Dorsolateral prefrontal cortex (tissue), 122 donors: ENCODE measurements at places on chromosomes 5 and 9.

- no peak for DNase-seq
Measured at GRCh38 chr9:136771907-136772415, 7.6 kb upstream of the LCN15 start.

GRCh38 chr9:126842977-126843799, 17.3 kb upstream of the ZBTB34 start:
- peak; percentile 79 for DNase-seq

DNA sequence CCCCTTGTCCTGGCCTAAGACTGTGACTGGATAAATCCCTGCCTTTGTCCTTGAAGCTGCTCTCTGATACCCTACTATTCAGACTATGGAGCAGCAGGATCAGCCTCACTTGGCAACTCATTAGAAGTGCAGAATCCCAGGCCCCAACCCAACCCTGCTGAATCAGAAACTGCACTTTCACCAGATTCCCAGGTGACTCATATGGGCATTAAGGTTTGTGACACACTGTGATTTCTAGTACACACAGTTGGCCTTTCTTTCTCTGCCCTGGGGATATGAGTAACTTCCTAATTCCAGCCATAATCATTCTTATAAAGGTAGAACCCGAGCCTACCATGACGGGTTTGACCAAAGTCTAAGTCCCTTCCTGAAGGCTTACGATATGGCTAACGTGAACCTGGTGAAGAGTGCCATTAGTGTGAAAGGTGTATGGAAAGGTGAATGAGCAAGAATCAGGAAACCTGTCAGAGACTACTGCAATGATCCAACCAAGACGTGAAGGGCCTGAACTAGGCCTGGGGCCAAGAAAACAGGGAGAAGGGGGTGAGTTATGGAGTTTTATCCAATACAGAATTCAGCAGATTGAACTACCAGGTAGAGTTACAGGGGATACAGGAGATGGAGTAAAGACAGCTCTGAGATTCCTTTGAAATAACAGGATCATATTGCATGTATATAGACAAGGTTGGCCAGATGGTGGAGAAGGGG, 533.0 kb downstream of the BNC2 start:
- no peak for DNase-seq

- DNase-seq = no peak
Measured at GRCh38 chr5:15951550-15951949, 228.0 kb downstream of the MARCHF11 start.

GRCh38 chr9:71704796-71705195, 63.5 kb downstream of the CEMIP2 start:
- no peak for DNase-seq

- DNase-seq = no peak
Measured at GRCh38 chr9:87004016-87004415, 56.7 kb upstream of the GAS1 start.

- no peak for DNase-seq
Measured at GRCh38 chr9:8895106-8895860, 1095.7 kb upstream of the DMAC1 start.

DNA sequence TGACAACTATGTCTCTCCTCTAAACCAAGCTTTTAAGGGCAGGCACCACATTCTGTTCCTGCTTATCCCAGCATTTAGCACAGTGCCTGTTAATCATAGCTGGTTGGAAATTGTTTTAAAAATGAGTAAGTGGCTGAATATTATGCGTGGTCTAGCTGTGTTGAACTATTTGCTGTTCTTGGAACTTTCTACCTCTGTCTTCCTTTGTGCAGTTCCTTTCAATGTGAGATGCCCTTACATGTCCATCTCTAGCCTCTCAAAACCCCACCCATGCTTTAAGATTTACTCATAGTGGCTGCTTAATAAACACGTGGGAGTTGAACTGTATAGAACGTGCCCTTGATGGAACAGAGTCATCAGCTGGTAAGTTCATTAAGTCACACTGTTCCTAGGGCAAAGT, 34.5 kb downstream of the C9orf57 start:
- DNase-seq = no peak

DNA sequence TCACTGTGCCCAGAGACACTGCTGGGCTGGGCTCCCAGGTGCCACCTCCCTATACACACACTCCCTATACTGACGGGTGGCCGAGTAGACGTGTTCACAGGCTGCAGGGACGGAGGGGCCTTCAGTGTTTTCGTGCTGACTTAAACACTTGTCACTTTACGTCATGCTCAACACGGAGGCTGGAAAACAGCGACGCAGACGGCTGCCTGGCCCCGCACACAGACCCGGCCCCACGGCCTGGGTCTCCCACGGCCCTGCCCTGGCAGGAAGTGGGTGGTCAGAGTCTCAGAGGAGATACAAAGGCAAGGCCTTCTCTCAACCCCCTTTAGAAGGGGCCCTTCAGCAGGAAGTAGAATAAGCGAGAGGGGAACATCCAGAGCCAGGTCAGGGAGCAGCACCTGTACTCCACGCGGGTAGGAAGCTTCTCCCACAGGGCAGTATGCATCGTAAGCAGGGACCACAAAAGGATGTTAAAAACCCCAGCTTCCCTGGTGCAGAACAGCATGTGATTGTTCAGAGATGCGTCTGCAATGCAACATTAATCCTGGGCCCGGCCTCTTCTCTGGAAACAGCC, 11.9 kb upstream of the TBC1D9B start:
- DNase-seq = no peak

DNA sequence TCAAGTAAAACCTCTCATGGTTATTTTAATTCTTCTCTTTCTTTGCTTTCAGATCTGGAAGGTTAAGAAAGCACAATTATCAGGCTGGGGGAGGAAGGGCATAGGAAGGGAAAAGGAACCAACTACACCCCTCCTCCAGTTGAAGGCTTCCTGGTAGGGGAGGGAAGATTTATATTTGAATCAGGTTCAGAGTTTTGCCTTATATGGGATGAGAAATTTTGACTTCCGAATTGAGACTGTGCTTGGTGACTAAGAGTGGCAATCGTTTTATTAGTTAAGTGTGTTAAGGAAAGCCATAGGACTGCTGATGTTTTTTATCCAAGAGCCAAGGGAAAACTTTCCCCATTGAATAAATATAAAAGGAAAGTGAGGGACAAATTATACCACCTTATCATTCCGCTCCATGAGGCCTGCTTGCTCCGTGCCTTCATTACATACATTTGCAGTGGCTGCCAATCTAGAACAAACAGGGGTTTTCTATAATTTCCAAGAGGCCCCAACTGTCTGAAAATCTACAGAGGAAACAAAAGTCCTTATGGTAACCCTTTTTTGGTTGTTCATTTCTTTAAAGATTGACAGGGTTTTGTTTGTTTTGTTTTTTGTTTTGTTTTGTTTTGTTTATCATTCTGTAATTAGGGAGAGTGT, 115.7 kb upstream of the EPB41L4A start:
- DNase-seq = no peak

DNA sequence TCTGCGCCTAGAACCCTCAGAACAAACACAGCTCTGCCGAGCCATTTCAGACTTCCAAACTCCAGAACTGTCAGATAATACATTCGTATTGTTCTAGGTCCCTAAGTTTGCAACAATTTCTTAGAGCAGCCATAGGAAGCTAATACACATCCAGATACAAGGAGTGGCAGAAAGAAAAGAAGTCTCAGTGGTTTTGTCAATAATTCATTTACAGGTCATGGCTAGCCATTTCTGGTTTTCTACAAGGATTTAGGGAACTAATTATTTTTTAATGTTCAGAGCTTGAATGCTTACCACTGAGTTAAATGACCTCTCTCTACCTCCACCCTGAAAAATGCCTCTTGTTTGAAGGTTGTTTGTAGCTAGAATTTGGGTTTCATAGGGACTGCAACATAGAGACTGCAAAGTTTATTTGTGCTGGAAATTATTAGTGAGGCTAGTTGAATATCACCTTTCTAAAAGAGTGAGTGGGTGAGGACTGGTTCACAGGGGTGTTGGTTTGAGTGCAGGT, 15.5 kb upstream of the ERMP1 start:
- DNase-seq = no peak

DNA sequence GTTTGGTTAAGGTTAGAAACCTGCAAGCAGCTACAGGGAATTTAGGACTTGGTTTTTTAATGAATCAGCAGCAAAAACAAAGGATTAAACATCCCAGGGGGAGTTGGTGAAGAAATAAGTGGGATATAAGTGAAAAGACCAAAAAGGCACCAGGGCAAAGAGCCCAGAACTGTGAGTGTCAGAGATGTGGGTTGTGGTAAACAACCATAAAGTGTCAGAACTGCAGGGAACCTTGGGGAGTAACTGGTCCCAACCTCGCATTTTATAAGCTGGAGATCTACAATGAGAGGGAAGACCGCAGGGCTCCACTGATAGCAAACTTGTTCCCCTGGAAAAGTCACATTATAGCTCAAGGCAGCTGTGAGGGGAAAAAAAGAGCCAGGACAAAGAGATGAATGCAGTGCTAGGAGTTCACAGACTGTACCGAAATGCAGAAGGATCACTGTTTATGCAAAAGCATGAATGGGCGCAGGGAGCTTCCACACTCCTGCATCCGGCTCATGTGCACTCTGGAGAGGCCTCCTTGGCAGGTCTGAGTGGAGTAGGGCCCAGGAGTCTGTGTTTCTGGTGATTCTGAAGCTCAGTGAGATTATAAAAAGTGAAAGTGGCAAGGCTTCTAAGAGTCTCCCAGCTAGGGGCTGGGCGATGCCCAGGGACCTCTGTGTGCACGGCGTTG, 156.3 kb downstream of the GOLPH3 start:
- peak; percentile 14 for DNase-seq

DNA sequence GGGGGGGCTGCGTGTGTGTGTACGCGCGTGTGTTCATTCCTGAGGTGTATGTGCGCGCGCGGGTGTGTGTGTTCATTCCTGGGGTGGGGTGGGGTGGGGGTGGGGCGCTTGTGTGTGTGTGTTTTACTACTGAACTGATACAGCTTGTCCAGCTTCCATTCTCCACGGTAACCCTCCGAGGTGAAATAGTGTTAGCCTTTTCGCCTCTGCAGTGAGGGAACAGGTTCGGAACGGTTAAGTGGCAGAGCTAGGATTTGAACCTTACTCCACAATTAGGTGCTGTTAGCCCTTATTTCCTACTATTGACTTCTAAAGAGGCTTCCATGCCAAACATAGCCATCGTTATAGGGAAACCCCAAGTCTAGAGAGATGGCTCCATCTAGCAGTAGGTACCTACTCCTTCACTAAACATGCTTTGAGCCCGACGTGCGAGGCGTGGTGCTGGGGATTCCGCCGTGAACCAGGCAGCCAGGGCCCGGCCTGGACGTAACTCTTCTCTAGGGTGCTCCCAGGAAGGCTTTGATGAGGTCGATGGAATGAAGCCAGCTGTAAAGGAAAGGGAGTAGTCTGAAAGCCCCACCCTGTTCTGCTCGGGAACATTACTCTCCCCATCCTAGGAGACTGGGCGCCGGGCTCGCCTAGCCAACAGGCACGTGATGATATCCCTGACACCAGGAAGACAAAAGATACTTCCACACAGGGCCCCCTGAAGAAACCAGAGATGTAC, 782 bp upstream of the SKP1 start:
- DNase-seq = no peak

DNA sequence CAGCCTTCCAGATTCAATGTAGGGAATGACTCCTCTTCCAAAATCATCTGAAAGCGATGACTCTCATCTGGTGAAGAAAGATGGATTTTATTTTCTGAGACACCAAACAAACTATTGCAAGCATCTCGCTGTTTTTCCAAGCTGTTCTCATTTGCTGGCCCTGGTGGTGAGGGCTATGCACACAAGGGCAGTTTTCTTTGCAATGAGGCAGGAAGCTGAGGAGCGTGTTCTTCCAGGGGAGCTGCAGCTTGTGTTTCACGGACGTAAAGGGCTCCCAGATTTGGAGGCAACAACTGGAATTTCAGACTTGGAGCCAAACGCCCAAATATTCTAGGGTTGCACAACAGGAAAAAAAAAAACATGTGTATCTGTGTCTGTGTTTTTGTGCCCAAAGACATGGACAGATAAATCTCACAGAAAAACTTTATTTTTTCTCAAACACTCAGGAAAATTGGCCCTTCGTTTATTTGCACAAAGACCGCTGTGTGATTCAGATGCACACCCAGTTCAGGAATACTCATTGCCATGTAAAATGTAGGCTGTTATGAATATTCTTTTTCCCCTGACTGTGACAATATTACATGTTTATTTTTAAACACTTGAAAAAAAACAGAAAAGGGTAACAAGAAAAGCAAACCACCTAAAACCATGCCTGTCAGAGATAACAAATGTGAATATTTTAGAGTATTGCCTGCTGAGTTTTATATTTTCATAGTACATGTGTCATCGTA, 151.3 kb downstream of the GAS1 start:
- DNase-seq = no peak

- DNase-seq = no peak
Measured at GRCh38 chr9:109717342-109717741, 62.7 kb upstream of the PALM2AKAP2 start.

- DNase-seq = no peak
Measured at GRCh38 chr5:146722361-146722779, 156.2 kb downstream of the PPP2R2B start.

GRCh38 chr5:127112347-127112864, 39.1 kb upstream of the C5orf63 start:
- no peak for DNase-seq

DNA sequence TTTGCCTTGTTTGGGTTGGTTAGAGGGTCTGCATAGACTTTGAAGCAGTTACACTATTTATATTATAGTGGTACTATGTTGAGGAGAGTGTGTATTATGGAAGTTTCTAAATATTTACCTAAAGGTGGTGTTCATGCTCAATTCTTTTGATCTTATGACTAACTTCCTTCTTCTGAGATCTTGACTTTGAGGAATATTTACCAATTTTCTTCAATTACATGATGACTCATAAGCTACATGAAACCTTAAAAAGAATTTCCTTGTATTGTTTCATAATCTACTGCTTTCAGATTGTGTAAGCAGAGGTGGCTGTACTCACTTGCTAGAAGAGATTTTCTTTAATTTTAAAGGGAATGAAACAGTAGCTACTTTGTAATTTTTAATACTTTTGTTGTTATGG, 276.1 kb downstream of the TAF11L14 start:
- DNase-seq = no peak

DNA sequence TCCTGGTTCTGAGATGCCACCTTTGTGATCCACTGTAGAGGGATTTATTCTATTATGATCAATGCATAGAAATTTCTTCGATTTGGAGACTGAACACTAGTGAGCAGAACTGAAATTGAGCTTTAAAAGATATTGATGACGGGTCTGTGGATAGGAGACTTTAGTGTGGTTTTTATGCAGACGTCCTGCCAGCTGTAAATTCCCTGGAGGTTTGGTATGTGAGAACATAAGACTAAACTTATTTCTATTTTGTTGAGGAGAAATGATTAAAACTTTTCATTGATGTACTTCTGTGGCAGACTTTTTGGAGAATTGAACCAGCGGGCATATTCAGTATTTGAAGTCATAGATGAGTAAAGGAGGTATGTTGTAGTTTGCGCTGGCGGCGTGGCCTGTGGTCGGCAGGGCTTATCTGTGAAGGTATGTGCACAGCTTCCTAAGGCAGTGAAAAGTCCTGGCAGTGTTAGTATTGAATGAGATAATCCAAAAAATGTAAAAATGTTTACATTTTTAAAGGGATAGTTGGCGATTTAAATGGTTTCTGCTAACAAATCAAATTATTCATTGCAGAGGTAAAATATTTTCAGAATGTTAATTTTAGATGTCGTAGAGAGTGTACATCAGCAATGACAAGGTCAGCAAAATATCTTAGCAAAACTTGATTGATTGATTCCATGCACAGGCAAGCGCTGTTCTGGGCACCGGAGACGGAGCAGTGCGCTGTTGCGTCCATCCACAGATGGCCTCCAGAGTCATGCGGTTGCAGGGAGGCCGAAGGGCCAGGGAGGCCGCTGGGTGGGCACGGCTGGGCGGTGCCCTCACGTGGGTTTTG, 20.4 kb downstream of the TENT4A start:
- no peak for DNase-seq
